BJ (cell line): ENCODE measurements at places on chromosomes 3 and 15.
A peak's percentile ranks its signal among the peaks of the same experiment; 100 is the strongest.

GRCh38 chr3:20846066-20846465 is 660.1 kb upstream of the SGO1 start:
- no peak for DNase-seq

DNA sequence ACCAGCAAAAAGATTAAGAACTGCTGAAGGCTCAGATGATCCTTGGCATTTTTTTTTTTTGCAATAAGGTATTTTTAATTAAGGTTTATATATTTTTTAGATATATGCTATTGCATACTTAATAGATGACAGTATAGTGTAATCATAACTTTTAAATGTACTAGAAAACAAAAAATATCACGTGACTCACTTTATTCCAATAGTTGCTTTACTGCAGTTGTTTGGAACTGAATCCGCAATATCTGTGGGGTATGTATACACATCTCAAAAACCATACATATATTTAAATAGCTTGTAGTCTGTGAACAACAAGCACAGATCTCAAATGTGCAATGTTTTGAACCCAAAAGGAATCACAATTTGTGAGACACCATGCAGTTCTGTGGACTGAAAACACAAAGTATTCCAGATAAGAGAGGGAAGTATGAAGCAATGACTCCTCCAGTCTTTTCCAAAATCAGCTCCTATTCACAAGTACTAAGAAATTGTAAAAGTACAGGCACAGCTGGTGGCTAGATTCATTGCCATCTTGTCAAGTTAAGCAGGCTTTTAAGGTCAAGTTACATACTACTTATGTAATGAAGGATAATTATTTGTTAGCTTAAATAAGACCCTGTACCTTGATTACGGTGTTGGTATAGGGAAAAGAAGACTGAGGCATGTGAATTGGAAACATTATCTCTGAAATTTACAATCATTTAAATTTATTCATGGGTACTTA is 331.1 kb downstream of the TBC1D5 start:
- no peak for DNase-seq

DNA sequence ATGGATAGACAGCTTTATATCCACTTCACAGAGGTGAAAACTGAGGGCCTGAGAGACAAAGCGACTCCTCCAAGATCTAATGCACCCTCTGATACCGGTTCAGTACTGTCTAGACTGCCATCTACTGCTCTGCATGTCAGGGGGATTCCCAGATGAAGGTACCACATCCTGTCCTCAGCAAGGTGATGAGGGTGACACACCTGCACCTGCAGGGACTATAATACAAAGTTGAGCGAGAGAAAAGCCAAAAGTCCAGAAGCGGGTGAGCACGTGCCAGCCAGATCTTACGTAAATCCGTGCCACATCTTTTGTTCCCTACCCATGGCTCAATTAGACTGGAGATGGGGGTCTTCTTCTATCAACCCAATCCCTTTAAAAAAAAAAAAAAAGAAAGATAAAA is 32.4 kb upstream of the HES1 start:
- DNase-seq: no peak

- DNase-seq: no peak
Observed at GRCh38 chr3:58693940-58694850, 27.6 kb upstream of the FAM3D start.

DNA sequence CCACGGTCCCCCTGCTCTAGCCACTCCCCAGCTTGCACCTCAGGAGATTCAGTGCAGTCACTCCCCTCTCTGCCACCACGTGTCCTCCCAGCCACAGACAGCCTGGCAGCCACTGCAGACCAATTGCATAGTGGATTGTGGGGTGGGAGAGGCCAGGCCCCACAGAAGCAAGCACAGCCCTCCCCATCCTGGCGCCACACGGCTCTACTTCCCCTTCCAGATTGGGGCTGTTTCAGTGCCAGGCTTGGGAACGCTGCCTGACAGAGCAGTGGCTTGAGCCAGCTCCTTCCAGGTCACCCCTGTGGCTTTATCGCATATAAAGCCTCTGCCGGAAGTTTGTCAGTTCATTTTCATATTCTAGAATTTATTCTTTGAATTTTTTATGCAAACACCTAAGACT is 90.7 kb downstream of the TMEM266 start:
- no peak for DNase-seq

DNA sequence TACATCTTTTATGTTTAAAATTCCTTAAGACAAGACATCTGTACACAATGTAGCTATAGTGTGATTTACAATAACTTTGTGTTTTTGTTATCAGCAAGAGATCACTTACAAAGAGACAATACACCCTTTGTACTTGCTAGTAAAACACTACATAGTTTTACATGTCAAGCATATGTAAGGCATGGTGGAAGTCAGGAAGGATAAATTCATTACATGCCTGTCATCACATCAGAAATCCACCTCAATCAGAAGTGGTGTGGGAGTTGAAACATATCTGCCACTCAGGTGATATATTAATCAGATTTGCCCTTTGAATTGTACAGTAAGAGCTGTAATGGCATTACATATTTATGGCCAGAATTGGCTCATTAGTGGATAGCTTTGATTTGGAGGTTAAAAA is 95.5 kb downstream of the MBNL1 start:
- no peak for DNase-seq

DNA sequence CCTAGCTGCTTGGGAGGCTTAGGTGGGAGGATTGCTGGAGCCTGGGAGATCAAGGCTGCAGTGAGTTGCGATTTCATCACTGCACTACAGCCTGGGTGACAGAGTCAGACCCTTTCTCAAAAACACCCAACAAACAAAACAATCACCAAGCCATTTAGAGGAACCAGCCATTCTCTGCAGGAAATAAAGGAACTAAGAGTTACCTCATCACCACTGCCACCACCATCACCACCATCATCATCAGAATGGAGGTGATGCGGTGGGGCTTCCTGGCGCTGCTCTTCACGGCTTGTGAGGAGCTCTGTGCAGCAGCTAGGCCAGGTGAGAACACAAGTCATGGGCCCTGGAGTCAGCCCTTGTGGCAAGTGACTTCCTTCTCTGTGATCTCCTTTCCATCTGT is 37.7 kb upstream of the KLHL25 start:
- no peak for DNase-seq

- DNase-seq: no peak
Observed at GRCh38 chr15:69790632-69791031, 307.1 kb downstream of the TLE3 start.

- DNase-seq: no peak
Observed at GRCh38 chr3:188217011-188217463, 63.1 kb downstream of the LPP start.

- peak; percentile 48 for DNase-seq
Observed at GRCh38 chr15:57003418-57003817, 85.0 kb downstream of the TCF12 start.

DNA sequence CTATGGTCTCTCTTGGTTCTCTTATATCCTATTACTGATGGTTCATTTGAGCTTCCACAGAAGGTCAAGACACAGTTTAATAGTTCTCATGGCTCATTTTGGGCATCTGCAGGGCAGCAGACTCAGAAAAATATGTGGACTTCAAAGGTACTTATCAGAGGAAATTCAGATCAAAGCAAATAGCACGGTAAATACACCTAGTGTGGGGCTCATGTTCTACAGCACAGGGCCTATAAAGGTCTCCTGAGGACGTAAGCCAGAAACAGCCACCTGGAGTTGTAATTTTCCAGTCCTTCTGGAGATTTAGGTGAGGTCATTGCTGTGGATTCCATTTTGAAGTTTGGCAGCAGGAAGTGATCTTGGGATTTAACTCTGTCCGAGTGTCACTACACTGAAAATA is 134.5 kb upstream of the SGO1 start:
- no peak for DNase-seq

GRCh38 chr3:78875851-78876250 is 891.9 kb downstream of the ROBO1 start:
- no peak for DNase-seq

DNA sequence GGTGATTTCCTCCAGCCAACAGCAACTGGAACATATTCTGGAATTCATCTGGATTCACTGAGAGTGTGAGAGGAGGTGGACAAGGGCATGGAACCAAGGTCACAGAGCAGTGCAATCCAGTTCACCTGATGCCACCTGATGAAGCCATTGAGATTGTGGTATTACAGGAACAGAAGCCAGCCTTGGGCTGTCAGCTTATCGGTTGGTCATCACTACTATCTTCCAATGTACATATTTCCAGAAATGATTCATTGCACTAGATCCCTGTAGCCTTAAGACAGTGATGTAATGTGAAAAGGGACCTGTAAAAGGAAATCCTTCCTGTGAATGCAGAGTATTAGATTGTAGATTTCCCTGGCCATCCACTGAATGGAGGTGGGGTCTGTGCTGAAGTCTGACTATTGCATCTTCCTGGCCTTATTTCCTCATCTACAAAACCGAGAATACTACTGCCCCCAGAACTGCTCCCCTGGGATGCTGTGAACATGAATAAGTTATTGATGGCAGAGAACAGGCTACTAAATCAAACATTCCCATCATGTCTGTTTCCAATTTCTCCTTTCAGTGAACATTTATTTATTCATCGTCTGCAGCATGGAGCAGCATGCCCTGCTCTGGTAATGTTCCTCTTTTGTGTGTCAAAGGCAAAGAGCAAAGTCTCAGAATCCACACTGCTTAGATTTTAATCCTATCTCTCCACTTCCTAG is 47.4 kb upstream of the TPM1 start:
- DNase-seq: no peak

DNA sequence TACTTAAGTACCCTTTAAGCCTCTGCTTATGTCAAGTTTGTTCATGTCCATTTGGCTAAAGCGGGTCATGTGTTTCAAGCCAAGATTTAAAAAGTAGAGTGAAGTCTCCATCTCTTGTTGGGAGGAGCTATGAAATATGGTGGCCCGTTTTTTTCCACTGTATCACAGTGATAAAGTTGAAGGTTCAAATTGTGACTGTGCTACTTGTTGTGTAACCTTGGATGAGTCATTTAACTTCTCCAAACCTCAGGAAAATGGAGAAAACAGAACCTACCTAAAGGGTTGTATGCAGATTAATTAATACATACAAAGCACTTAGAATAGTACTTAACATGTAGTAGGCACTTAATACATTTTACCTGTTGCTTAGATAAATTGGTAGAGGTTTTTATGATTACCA is 43.4 kb downstream of the SNAPC5 start:
- no peak for DNase-seq

DNA sequence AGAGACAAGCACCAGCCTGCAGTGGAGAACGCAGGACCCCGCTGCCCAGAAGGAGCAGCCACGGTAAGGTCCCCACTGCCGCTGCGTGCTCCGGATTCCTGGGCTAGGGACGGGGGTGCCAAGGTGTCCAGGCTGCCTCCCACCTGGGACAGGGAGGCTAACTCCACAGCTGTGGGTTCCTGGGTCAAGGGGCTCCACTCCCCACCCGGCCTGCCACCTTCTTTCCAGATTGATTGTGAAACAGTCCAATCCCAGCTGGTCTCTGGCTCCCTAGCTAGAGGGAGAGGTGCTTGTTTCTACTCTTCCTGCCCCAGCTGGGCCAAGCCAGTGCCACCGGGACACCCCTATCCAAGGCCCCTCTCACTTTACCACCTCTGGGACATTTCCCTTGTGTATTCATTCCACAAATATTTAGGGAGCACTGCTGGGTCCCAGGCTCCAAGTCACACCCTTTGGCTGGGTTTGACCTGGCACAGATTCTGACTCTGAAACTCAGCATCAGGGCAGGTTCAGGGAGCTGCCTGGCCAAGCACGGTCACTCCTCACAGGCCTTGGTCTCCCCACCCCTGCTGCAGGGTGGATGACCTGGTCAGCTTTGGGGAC is 1.9 kb downstream of the PAK6 start:
- no peak for DNase-seq

- no peak for DNase-seq
Observed at GRCh38 chr15:79092382-79092781, 1.8 kb upstream of the RASGRF1 start.

DNA sequence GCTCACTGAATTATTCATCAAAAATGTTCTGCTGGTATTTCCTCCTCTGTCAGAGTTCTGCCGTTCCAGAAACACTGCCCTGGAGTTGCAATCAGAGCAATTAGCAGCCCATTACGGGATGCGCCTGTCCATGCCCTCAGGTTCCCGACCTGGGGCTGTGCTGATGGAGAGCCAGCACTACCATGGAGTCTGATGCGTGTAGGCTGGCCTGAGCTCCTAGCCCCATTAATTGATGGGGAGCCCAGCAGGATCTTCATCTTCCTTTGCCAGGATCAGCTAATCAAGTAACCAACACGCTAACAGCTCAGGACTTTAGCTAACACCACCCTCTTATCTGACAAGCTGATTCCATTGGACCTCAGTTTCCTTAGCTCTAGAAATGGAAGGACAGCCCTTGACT is 164.2 kb downstream of the ABHD5 start:
- DNase-seq: no peak

- DNase-seq: peak; percentile 47
Observed at GRCh38 chr3:149620291-149621020, 37.4 kb downstream of the WWTR1 start.
